Articular chondrocyte of knee joint (primary cell): ENCODE measurements at places on chromosomes 2 and 18. TPM values are rescaled to one million over a fixed set of nuclear protein-coding genes. Genes with fewer than 3 reads are reported as not detected.

The RPL31 gene
- 992 and 1,315 TPM in 2 replicates for total RNA-seq

The BCL2 gene
- 3.7 and 4.6 TPM in 2 replicates for total RNA-seq

The GRP gene
- not detected in 2 replicates for total RNA-seq

The NOSTRIN gene
- total RNA-seq: 1.4 and 1.5 TPM in 2 replicates

The PAX3 gene
- 0.11 TPM in 1 of 2 replicates, not detected in the other for total RNA-seq

The STON1 gene
- total RNA-seq: 26.8 and 32.1 TPM in 2 replicates

The ADRA2B gene
- total RNA-seq: under 0.01 TPM in 1 of 2 replicates, not detected in the other

The GAREM1 gene
- 3.0 and 5.1 TPM in 2 replicates for total RNA-seq

The IL36A gene
- total RNA-seq: not detected in 2 replicates

The CAPN13 gene
- not detected in 2 replicates for total RNA-seq

The CIB4 gene
- not detected in 2 replicates for total RNA-seq

The HTR2B gene
- total RNA-seq: 1.2 and 1.3 TPM in 2 replicates

The MEP1B gene
- not detected in 2 replicates for total RNA-seq

The SLC19A3 gene
- total RNA-seq: 9.3 and 9.9 TPM in 2 replicates

The ASPRV1 gene
- total RNA-seq: 0.54 and 0.78 TPM in 2 replicates

The FOXI3 gene
- not detected in 2 replicates for total RNA-seq

The FHL2 gene
- total RNA-seq: 202 and 504 TPM in 2 replicates

The VSNL1 gene
- total RNA-seq: 0.11 and 0.13 TPM in 2 replicates

The C2orf80 gene
- total RNA-seq: not detected in 2 replicates

The HRH4 gene
- total RNA-seq: 0.11 and 0.13 TPM in 2 replicates

The CENPA gene
- 5.2 and 7.2 TPM in 2 replicates for total RNA-seq

The KLHL41 gene
- total RNA-seq: 0.54 and 0.91 TPM in 2 replicates

The AMER3 gene
- not detected in 2 replicates for total RNA-seq

The RBM44 gene
- 0.65 and 1.6 TPM in 2 replicates for total RNA-seq

The GALR1 gene
- total RNA-seq: not detected in 2 replicates

The GCKR gene
- total RNA-seq: 0.43 and 0.78 TPM in 2 replicates

The PIEZO2 gene
- total RNA-seq: 268 and 271 TPM in 2 replicates

The WDR12 gene
- total RNA-seq: 19.6 and 26.9 TPM in 2 replicates

The SLC4A5 gene
- total RNA-seq: 2.2 and 2.7 TPM in 2 replicates

The TANC1 gene
- 14.9 and 31.6 TPM in 2 replicates for total RNA-seq

The CAPN14 gene
- total RNA-seq: 0.11 and 0.13 TPM in 2 replicates
